ENCODE measurements at places on chromosomes 6 and 20. TPM values are rescaled to one million over a fixed set of nuclear protein-coding genes. Genes with fewer than 3 reads are reported as not detected.

DNA sequence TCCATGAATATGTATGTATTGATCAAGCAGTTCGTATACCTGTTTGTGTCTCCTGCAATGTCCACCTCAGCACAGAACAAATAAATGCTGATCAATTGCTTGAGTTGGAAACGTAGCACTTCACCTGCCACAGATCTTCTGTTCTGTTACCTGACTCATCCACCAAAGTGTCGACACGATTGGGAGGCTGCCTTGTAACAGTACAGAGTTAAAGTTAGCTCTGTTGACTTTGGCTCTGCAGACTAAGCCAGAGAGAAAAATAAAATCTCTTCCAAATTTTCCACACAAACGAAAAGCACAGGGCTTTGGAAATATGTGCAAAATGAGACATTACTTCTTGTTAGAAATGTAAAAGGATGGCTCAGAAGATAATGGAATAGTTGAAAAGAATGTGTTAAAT, 245.4 kb downstream of the NRN1 start:
- no peak for DNase-seq

DNA sequence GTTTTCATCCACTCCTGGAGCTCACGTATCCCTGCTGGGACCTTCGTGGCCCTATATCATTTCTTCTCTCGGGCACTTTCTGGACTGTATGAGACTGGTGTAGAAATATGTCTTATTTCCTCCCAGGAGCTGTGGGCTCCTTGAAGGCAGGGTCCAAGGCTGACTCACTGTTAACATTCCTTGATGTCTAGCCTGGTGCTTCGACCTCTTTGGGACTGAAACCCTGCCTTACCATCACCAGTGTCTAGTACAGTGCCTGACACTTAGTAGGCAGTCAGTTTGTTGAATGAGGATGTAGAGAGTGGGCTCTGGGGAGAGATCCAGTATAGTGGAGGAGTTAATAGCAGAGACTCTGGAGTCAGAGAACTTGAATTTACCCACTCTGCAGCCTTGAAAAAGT, 23.6 kb downstream of the POFUT1 start:
- DNase-seq, result no peak

- no peak for DNase-seq
Observed at GRCh38 chr6:36886950-36887618, 1.3 kb downstream of the C6orf89 start.

SIRPB1 gene
- 0.33 TPM for polyA plus RNA-seq

DNA sequence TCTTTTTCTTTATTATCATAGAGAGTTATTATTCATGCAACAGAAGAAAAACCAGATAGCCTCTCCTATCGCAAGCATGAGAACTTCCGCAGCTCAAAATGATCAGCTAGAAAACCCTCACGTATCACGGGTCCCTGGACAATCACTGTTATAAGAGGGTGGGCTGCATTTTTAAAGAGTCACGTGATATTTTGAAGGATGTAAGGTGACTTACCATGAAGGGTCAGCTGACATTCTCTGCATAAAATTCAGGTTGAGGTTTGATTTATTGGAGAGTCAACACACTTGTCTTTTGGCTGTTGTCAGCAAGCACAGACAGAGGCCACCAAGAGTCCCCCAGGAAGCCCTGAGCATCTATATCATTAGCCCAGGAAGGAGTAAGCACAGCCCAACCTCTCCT, 39.5 kb downstream of the ID4 start:
- no peak for DNase-seq

BACH2 gene
- 3.5 TPM for polyA plus RNA-seq

LY6G6D gene
- polyA plus RNA-seq, result 1.2 TPM

LY86 gene
- 0.60 TPM for polyA plus RNA-seq

- no peak for DNase-seq
Observed at GRCh38 chr20:44656448-44656847, 4.9 kb upstream of the ADA start.

TPD52L1 gene
- 190 TPM for polyA plus RNA-seq

DNA sequence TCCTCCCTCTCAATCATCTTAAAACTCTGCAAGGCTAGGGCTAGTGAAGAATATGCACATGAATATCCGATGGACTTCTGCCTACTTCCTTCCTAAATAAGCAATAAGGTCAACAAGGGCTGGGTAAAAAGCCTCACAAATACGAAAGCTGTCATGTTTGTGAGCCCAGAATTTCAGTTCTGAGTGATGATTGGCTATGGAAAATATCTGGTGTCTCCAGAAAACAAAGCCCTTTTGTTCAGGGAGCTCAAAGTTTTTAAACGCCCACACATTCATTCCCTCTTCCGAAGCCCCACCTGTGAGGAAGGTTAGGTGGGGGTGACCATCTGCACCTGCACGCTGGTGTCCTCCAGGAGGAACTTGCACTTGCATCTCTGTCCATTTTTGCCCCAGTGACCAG, 126.9 kb upstream of the ARMC2 start:
- DNase-seq, result no peak

PRL gene
- not detected for polyA plus RNA-seq

DNA sequence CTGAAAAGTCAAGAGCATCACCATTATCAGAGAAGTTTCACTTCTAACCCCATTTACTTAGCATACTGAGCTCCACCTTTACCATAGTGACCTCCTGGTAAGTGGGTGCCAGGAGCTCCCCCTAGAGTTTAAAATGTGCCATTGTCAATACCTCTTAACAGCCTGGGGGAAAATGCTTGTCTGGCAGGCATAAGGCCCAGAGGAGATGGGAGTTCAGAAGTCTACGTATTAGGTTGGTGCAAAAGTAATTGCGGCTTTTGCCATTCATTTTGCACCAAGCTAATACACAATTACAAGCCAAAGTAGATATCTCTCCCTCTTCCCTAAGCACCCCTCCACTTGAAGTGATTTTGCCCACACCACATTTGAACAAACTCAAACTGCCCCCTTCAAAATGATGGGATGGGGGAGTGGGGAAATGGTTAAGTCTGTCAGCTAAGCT, 919.0 kb downstream of the KIF16B start:
- DNase-seq, result peak; percentile 72

PNRC1 gene
- 226 TPM for polyA plus RNA-seq

DNA sequence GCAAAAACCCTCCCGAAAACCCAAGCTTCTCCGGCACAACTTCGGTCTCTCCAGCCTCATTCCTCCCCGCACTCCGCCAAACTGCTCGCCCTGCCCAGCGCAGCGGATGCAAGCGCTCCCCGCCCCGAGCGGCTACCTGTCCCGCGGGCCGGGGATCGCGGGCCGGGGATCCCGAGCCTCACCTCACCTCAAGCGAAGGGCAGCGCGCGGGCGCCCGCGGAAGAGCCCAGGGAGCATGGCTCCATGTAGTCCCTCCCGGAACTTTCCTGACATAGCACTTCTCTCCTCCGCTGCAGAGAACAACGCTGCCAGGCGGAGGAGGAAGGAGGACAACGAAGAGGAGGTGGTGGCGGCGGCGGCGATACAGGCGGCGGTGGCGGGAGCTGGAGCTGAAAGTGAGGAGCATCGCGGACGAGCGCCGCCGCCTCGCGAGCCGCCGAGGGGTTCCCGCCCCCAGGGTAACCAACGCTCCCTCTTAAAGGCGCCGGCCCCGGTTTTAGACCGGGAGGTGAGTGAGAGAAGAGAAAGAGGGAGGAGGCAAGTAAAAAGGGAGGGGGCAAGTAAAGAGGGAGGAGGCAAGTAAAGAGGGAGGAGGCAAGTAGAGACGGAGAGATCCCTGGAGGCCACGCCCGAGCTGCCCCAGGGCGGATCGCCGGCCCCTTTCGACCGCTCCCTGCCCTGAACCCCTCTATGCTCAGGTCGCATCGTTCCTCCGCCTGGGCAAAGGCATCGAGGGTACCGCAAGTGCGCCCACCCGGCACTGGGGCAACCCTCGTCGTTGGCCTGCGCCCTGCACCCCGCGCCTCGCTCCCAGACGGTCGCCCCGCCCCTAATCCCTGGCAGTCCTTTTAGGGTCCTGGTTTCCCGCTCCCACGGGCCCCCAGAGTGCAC, at the start of gene GPR63:
TSS of gene GPR63 (minus strand) at position 397 of the 891 bp plus-strand sequence. CDS start 37,746 bp downstream, outside the sequence.
- peak; percentile 82 for DNase-seq

DNA sequence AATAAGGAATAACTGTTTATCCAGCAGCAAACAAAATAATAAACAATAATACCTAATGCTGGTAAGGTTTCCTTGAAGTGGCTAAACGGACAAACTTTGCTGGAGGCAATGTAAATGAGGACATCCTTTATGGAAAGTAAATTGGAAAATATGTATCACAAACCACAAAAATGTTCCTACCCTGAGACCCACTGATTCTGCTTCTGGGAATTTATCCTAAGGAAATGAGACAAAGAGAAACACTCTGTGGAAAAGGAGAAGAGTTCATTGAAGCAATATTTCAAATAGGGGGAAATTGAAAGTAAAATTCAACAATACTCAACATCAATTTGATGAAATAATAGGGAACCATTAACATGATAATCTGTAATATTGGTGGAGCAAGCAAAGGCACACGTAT, 37.9 kb downstream of the MAFB start:
- no peak for DNase-seq

DNA sequence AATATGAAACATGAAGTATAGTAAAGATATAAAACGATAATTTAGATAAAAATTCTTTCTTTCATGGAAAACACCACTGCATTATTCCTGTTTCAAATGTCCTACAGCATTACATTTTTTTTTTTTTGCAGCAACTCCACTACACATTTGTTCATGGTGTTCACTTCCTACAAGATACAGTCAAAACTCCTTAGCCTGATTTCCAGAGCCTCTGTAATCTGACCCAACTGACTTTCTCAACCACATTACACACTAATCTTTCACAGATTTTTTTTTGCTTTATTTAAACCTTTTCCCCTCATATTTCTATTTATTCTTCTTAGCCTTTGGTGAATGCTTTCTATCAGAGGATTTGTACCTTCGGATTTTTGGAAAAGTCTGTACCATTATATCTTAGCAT, 176.5 kb upstream of the PDE7B start:
- DNase-seq, result no peak

DNA sequence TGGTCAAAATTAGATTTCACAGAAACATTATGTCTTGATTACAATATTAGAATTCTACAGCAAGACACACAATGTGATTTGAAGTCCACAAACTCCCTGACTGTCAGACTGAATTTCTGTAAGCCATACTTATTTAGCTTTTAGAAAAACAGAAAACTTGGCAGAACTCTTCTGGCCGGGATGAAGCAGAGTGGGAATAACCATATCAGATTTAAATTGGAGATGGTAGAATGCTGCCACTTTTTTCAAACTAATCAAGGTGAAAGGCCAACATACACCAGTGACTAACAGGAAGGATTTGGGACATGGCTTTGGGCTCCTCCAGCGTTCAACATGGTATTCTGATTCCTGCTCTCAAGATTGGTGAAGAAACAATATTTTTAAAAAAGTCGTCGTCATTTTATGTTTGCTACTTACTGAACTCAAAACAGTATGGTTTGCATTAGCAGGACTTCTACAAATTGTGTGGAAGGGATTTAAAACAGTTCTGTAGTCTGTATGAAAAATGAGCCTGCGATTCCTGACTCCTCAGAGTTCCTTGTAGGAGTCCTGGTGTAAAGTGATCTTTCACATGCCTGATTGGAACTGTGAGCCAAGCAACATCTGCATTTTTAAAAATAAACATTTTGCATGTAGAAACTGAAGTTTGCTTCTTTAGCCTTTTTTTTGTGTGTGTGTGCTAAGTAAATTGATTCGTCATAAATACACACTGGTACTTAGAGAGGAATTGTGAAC, 297.9 kb upstream of the SOX4 start:
- no peak for DNase-seq

- no peak for DNase-seq
Observed at GRCh38 chr6:71444222-71444621, 155.6 kb downstream of the OGFRL1 start.

XKR7 gene
- polyA plus RNA-seq, result not detected

SCUBE3 gene
- 19.6 TPM for polyA plus RNA-seq

DNA sequence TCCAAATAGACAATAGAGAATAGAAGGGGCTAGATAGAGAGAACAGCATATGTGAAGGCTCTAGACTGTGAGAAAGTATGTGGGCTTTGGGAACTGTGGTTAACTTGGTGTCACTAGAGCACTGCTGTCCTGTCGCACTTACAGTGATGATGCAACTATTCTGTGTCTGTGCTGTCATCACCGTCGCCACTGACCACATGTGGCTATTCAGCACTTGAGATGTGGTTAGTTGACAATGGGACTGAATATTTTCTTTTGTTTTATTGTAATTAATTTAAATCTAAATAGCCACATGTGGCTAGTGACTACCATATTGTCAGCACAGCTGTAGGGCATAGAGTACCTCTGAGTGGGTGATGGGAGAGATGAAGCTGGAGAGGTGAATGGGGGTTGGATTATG, 39.0 kb upstream of the IFNGR1 start:
- DNase-seq, result no peak

PEDS1 gene
- 39.1 TPM for polyA plus RNA-seq

SLC17A3 gene
- 0.43 TPM for polyA plus RNA-seq

DNA sequence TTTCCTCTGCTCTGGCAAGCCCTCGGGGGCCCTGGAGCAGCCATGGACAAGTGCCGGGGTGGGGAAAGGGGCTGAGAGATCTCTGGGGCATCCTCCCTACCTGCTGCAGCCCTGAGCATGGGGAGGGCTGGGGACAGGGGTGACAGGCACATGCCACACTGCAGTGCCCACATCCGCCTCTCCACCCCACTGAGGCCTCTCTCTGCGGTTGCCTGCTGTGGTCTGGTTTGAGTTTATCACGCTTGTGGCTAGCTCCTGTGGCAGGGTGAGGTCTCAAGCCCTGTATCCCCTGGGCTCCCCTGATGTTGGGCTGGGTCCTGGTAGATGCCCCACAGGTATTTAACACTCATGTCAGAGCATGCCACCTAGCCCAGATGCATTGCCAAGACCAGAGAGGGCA, 52.9 kb upstream of the MLN start:
- DNase-seq, result no peak
